A549 treated with ZK216348 at 1 μM for 4 hours (cell line): ENCODE measurements at places on chromosomes 1 and 21. TPM values are rescaled to one million over a fixed set of nuclear protein-coding genes. Genes with fewer than 3 reads are reported as not detected.

KIRREL1 gene
- total RNA-seq, result 21.6 to 32.5 TPM (median 29.7 TPM) in 5 replicates

SMIM1 gene
- total RNA-seq, result 1.0 to 2.1 TPM (median 1.6 TPM) in 4 of 5 replicates, not detected in the other

SLAMF9 gene
- 0.19 to 0.75 TPM (median 0.39 TPM) in 4 of 5 replicates, not detected in the other for total RNA-seq

ZSCAN20 gene
- 1.6 to 2.4 TPM (median 1.9 TPM) in 5 replicates for total RNA-seq

IER5 gene
- total RNA-seq, result 29.5 to 46.9 TPM (median 45.0 TPM) in 5 replicates

KRTAP21-3 gene
- total RNA-seq, result not detected in 5 replicates

CD1D gene
- total RNA-seq, result 0.06 to 0.14 TPM in 2 of 5 replicates, not detected in the others
